Fibroblast of skin of left quadriceps (primary cell): ENCODE measurements at places on chromosomes 1 and 21.

DNA sequence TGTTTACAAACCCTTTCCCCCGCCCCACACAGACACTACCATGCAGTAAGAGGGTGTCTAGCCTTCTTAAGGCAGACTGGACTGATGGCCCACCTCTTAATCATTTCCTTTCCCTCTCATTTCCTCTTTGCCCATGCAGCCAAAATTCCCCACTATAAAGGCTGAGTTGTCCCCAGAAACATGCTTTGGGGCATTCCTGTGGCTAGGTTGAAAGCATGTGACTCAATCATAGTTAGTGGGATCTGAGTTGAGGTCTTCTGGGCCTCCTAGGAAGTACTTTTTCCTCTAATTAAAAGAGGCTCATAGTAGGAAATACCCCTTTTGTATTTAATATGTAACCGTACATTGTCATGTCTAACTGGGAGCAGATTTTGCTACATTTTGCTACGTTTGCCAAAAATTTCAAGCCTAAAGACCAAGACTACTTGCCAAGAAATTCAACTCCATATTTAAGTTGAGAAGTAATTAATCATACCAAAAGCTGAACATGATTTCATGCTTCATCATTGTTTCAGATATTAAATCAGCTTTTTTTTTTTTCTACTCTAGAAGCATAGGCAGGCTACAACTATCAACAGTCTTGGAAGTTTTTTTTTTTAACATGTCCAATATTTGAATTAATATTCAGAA is 174.7 kb downstream of the ADGRL4 start:
- peak; percentile 96 for DNase-seq

- DNase-seq = no peak
Observed at GRCh38 chr21:26019236-26019635, 151.3 kb downstream of the APP start.

GRCh38 chr1:14141656-14142055 is 441.7 kb downstream of the PRDM2 start:
- DNase-seq = no peak

- no peak for DNase-seq
Observed at GRCh38 chr1:16958475-16958874, 21.9 kb downstream of the MFAP2 start.

- DNase-seq = no peak
Observed at GRCh38 chr21:38780879-38781278, 24.9 kb upstream of the ETS2 start.

DNA sequence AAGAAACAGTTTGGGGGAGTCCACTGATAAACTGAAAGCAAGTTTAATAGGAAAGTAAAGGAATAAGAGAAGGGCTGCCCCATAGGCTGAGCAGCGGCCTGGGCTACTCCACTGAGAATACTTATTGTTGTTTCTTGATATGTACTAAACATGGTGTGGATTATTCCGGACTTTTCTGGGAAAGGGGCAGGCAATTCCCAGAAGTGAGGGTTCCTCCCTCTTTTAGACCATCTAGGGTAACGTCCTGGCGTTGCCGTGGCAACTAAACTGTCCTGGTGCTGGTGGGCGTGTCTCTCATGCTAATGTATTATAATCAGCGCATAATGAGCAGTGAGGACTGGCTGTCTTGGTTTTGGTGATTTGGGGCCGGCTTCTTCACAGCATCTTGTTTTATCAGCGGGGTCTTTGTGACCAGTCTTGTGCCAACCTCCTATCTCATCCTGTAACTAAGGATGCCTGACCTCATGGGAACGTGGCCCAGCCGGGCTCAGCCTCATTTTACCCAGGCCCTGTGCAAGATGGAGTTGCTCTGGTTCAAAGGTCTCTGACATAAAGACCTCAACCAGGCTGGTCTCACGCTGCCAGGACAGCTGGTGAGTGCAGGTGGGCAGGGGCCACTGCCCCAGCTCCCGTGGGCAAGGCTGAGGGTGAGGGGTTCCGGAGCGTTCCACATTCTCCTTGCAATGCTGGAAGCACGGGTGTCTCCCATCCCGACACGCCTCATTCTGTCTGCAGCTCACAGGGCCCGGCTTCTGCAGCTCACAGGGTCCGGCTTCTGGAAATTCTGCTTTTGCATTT is 19.6 kb upstream of the C1orf159 start:
- DNase-seq = no peak

DNA sequence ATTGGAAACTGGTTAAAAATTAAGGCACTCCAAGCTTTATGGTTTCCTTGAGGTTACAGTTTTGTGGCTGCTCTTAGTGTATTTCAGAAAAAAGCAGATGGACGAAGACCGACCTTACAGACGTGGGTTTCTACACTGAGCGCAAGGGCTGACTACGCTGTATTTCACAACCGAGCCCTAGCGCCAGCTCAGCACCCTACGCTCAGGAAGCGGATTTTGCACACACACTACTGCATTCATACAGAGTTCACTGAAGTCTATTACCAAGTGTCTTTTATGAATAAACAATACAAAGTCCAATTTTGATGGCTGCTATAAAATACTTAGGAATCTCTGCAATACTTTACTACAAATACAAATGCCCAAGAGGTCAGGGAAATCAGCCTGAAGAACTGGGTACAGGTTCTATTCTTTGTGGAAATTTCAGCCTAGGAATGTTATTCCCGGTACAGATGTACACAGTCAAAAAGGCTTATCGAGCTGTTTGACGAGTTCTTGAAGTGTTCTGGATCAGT is 23.8 kb downstream of the PTTG1IP start:
- DNase-seq = no peak

DNA sequence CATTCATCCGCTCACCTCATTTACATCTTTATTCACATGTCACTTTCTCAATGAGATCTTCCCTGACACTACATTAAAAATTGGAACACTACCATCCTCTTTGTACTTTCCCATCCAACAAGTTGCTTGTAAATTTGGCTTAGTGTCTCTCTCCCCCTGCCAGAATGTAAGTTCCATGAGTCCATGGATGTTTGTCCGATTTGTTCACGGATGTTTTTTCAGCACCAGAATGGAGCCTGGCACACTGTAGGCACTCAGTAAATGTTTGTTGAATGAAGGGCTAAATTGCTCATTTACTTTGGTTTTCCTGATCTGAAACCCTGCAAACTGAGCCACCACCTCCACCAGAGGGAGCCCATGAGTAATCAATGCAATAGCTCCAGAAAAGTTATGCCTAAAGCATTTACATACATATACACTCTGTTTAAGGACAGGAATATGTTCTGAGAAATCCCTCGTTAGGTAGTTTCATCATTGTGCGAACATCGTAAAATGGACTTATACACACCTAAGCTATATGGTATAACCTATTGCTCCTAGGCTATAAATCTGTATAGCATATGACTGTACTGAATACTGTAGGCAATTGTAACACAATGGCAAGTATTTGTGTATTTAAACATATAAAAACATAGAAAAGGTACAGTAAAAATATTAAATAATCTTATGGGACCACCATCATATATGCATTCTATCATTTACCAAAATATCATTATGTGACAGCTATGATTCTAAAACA is 2.8 kb upstream of the EYA3 start:
- peak; percentile 31 for DNase-seq

- DNase-seq = no peak
Observed at GRCh38 chr1:1623181-1623630, 7.9 kb downstream of the MIB2 start.

- DNase-seq = no peak
Observed at GRCh38 chr1:160821627-160822026, 25.7 kb downstream of the LY9 start.

DNA sequence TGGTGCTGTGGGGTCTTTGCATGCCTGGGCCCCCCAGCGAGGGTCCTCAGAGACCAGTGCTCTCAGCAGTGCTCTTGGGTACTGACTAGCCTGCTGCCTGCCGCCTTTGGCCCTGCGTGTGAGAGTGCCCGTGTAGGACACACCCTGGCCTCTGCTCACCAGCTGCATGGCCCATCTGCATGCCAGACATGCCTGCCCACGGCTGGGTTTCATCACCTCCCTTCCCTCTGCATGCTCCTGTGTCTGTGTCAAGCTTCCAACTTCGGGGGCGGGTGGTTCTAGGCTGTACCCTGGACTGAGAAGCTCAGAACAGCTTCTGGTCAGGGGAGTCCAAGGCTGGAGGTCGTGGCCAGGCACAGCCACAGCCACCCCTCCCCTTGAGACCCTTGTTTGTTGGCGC is 56.9 kb downstream of the PTPRF start:
- DNase-seq = no peak

DNA sequence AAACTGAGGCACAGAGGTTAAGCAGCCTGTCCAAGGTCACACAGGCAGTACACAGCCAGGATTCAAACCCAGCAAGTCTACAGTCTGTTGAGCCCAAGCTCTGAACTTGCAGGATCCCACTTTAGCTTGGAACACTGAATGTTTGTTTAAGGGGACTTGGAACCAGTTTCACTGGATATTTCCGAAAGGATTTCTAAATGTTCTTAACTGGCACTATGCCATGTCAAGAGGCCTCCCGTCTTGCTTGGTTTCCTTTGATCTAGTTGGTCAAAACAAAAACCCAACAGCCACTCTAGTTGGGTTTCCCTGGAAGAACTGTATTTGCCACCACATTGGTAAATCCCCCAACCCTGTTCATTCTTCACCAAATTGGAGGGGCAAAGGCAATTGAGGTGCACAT is 317.6 kb upstream of the KAZN start:
- no peak for DNase-seq

- DNase-seq = no peak
Observed at GRCh38 chr1:213737398-213738035, 250.3 kb upstream of the PROX1 start.

DNA sequence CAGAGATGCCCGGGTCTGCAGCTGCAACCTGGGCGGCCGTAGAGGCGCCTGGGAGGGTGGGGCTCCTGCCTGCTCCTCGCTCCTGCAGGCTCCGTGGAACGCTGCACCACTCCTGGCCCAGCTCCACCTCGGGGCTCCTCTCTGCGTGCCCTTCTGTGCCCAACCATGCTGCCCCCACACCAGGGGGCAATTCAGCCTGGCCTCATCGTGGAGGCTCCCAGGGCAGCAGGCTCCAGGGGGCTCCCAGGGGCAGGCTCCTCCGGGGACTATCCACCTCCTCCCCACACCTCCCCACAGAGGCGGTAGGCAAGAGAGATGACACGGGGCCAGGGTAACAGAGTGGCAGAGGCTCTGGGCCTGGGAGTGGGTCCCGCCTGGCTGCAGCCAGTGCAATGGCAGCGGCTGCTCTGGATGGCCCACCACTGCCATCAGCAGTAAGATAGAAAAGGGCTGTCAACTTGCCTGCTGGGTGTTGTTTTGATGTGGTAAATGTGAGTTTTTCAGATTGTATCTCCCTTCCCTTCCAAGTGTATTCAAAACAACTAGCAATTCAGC is 22.4 kb upstream of the LRRC8C start:
- no peak for DNase-seq

DNA sequence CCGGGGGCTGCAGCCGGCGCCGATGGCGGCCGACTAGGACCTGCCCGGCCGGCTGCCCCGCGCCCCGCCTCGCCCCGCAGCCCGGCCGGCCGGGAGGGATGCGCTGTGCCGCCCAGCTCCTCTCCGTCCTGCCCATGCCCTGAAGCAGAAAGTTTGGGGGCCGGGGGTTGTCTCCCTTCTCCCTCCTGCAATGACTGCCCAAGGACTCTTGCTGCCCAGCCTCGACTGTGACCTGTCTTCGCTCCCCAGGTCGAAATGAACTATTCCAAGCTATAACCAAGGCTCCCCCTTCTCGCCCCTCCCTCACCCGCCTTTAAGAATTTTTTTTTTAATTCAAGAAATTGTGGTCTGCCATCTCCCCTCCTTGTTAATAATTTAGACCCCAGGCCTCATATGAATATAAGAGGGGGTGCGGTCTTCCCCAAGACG is 361 bp downstream of the TMCC2 start:
- no peak for DNase-seq
